ENCODE measurements at places on chromosomes 16 and 17.

DNA sequence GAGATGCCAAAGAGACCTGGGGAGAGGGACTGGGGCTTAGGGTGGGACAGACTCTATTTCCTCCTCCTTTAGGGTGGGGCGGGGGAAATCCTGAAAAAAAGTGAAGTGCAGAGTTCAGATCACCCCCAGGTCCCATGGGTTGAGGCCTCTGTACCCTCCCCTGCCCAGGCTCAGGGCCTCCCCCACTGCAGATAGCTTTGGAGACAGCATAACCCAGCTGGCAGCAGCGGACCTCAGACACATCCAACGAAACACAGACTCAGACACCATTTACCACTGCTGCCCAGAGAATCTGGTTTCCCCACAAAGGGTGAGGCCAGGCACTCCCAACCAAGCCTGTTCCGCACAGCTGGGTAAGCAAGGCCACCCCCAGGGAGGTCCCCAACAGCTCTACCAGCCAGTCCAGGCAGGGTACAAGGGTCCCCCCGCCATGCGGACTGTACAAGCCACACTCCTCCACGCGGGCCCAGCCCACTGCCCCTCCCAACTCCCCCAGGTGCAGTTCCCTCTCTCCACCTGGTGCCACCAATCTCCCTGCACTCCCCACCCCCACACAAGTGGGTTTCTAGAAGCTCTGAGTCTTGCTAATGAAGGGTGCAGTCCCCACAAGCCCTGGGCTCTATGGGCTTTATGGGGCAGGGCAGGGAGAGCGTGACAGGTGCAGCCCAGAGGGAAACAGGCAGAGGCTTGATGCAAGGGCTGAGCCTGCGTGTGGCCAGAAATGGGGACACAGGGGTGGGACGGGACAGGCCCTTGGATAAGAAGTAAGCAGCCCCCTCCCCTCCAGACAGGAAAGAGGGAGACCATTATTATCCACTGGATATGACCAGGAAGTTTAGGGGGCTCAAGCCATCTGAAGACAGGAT, 8.9 kb downstream of the RHBDF2 start:
- DNase-seq: no peak

DNA sequence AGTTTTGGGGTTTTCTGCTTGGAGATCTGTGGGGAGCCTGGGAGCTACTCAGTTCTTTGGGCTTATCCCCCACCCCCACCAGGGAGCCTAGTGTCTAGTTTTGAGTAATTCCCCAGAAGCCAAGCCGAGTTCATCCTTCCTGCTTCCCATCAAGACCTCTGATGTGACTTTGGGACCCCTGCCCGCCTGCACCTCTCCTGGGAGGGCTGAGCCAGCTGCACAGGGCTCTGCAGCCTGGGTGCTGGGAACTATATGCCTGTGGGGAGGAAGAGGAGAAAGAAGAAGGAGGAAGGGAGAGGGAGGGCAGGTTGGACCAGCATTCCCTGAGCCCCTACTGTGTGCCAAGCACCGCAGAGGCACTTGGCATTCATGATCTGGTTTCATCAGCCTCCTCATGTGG, 178.9 kb downstream of the TMEM132E start:
- DNase-seq: no peak

DNA sequence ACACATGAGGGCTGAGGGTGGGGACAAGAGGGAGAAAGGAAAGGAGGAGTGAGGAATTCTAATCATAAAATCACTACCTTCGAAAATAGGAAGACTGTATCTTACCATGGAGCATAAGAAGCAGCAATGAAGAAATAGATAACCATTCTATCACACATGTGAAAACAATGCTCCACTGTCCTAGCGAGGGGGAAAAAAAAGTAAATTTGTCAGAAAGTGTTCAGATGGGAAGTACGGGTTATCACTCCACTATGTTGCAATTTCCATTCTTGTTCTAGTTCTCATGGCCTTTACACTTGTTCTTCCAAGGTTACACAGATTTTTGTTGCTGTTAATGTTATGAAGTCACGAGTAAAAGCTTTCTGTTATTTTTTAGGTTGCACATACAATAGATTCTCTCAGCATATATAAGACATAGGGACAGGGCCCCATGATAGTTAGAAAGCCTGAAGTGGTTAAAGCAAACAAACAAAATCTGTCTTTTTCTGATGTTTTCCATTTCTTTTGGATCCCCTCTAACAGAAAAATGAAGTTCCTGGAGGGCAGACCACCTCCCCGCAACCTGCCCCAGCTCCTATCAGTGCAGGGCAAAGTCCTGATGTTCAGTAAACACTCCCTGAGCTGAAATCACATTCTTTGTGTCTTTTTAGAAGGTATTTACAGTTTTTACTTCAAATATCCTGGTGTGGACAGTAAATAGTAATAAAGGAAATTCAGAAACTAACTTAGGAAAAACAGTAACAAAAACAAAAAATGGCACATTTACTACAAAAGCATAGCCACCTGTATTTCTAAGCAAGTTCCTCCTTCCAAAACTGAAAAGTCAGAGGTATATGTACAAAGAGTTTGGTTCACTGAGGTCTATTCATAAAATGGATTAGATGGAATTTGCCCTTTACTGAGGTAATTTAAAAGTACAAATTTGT, 13.7 kb downstream of the MMD start:
- DNase-seq: no peak

GRCh38 chr17:3852561-3852960, 6.5 kb upstream of the NCBP3 start:
- no peak for DNase-seq

- DNase-seq: no peak
These were observed 2227.2 kb downstream of the TP53TG3F start for GRCh38 chr16:35686595-35686994.

DNA sequence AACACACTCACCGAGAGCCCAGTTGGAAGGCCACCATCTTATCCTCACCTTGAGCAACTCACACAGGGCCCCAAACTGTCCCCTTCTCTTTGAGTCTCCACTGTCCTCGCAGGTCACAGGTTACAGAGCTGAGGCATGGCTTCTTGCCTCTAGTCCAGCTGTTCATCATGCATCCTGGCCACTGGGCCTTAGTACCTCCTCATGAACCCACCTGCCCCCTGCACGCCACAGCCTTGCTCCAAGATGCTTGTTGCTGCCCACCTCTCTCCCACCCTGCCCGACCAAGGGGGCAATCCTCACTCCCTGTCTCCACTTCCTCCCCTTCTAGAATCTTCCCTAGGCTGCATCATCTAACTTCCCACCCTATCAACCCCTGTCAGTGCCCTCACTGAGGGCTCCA, 17.1 kb downstream of the CDH5 start:
- DNase-seq: no peak

DNA sequence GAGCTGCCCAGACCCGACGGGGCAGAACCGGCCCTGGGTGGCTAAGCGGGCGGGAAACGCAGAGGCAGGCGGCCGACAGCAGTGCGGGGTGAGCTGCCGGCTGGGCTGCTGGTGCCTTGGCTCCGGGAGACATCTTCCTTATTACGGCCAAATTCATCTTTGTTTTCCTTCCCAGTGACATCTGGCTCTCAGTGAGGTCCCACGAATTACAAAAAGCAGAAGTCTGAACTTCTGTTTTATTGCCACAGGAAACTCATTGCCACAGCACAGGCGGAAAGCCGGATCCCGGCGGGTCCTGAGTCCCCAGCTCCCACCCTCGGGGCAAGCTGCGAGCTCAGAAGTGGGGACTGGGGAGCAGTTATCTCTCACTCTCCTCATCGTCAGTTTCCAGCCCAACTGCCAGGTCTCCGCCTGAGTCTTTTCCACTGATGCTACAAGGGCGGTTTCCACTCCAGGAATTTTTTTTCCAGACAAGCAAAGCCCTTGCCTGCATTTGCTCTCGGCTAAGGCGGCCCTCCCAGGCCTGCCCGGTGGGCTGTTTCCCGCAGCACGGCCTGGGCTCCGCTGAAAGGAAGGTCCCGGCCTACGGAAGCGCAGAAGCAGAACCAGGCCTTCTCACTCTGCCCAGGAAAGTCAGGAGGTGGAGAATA, 40.3 kb downstream of the CBFA2T3 start:
- peak; percentile 14 for DNase-seq

GRCh38 chr16:1309888-1310831, 724 bp downstream of the UBE2I start:
- DNase-seq: no peak

GRCh38 chr16:10881479-10882030, 4.6 kb downstream of the CIITA start:
- no peak for DNase-seq

DNA sequence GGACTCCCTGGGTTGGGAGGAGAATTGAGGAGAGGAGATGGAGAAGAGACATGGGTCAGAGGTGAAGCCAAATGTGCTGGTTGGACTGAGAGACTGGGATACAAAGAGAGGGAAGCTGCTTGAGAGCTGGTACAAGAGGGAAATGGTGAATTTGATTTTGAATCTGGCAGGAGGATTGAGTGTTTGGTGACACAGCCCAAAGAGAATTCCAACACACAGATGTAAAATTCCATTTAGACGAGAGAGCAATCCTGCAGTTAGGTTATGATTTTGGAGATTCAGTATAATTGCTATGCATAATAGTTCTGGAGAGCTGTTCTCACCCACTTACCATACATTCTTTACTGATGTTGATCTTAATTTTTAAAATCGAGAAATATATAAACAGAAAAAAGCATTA, 57.7 kb downstream of the HSD17B2 start:
- no peak for DNase-seq

DNA sequence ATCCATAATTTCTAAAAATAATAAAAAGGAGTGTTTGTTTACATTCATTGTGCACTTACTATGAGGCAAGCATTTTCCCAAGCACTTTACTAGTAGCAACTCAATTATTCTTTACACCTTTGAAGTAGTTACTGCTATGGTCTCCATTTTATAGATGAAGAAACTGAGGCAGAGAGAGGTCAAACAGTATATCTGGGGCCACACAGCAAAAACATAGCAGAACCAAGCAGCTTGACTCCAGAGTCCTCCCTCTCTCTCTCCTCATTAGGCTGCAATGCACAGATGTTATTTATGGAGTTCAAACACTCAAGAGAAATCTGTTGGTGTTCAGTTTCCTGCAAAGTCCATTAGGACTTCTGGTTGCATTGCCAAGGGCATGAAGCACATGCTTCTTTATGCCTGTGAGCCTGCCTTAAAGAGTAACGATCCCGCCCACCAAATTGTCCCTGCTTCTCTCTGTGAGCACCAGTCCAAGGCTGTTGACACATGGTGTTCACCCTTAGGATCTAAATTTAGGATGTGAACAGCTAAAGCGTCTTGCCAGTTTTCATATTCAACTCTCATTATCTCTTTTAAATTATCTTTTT, 44.0 kb downstream of the GPRC5B start:
- peak; percentile 90 for DNase-seq

- DNase-seq: no peak
These were observed 99.7 kb upstream of the HAS3 start for GRCh38 chr16:69005641-69006355.

DNA sequence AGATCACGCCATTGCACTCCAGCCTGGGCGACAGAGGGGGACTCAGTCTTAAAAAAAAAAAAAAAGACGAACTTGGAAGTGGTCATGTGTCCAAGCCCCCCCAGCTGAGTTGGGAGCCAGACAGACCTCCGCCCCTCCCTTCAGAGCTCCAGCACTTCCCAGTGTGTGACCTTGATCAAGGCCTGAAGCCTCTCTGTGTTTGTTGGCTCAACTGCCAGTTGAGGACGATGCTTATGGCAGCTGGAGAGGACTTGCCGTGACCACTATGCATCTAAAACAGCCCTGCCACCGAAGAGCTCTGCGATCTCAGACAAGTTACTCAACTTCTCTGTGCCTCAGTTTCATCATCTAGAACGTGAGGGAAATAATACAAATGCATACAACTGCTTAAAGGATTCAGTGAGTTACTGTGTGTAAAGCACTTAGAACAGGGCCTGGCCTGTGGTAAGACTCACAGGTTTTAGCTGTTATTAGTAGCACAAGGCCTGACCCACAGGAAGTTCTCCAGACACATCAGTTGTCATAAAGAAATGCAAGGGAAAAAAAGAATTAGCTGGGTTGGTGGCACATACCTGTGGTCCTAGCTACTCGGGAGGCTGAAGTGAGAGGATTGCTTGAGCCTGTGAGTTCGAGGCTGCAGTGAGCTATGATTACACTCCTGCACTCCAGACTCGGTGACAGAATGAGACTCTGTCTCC, 7.0 kb upstream of the IL27 start:
- DNase-seq: no peak

DNA sequence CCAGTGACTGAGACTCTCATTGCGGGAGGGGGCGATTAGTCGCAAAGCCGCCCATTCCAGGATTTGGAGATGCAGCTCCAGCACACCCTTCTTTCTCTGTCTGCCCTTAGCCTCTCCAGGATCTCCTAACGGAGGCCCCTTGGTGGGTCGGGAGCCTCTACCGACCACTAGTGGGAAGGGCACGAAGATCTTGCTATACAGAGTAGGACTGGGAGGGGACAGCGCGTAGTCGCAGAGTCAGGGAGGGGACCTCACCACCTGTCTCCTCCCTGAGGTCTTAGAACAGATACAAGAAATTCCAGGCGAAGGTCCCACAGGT, 588 bp upstream of the SMTNL2 start:
- no peak for DNase-seq

GRCh38 chr16:51407199-51407598, 256.1 kb upstream of the SALL1 start:
- no peak for DNase-seq

DNA sequence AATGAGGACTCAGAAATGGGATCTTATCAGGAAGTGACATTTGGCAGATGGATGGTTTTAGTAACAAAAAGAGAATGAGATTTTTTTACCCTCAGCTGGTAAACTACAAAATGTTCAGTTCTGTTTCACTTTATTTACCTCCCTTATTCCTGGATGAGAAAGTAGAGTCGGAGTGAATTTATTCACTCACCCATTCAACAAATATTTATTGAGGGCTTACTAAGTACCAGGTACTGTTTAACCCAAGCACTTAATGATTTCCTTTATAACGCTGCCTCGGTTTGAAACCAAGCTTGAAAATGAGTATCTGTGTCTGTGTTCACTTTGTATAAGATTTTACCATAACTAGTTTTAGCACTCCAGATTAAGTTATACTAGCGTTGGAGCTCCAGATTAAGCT, 38.1 kb downstream of the CDRT15 start:
- no peak for DNase-seq

- no peak for DNase-seq
These were observed 32.8 kb downstream of the VAC14 start for GRCh38 chr16:70768203-70768580.

- DNase-seq: no peak
These were observed 26.3 kb upstream of the PLLP start for GRCh38 chr16:57310801-57311200.

DNA sequence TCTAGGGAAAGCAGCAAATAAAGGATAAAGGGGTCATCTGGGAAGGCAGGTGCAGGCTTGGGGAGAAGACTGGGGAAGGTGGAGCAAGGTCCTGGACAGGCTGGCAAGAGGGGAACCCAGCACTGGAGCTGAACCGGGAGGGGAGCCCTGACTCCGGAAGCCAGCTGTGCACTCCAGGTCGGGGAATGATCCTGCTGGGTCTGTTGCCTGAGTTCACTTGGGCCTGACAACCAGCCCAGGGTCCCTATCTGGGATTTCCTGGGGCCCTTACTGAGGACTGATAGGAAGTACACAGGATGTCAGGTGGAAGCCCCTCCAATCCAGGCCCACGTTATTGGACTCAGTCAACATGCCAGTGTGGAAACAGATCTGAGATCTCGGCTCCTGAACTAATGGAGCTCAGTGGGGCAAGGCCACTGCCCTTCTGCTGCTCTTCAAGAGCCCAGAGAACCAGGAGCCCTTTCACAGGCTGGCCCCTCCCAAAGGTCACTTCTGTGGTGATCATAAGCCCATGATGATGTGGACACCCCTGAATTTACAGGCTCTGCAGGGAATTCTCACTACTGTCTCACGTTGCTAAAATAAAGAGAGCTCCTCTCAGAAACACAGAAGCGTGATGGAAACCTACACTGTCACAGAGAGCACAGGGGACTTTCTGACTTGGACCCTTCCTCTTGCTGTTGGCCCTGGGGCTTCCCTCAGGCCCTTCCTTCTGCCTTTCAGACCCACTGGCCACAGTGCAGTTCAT, 19.9 kb upstream of the PITPNM3 start:
- no peak for DNase-seq

All from NCI-H446 treated with DMSO at 0.1 percent for 48 hours (cell line).